Karpas-422 (cell line): ENCODE measurements at places on chromosomes 4 and X. TPM values are rescaled to one million over a fixed set of nuclear protein-coding genes. Genes with fewer than 3 reads are reported as not detected.

DNA sequence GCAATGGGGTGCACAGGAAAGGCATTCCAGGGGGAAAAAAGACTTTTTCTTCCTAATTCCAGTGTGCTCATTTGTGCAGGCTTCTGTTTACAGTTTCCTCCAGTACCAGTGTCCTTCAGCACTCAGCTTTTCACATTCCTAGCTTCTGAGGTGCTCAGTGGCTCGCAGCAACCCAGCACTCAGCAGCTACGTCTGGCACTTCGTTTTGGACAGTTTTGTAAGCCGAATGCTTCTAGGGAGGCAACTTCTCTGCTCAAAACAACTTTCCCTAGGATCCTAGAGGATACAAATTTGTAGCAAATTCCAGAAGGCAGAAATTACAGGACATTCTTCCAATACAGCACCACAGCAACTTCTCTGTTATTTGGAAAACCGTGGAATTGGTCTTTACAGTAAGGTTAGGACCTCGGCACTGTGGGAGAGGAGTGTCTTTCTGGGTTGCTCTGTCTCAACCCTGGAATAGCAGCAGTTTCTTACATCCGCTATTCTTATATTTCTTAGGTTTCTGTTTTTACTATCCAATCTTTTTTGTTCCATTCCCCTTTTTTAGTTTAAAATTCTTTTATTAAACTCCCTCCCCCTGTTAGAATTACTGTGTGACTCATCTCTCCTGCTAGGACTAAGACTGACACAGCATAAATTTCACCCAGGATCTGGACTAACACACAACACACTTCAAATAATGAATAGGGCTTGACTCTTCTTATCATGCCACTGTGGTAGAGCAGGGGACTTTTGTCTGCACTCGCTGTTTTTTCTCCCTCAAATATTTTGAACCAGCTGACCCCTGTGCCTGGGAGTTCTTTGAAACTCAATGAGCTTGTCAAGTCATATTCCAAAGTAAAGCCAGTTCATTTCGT is 1314.7 kb downstream of the FSTL5 start:
- H3K4me3 ChIP-seq: no peak overlapping the region
- no peaks in the 10 kb centered on the region for H3K27me3 ChIP-seq
- DNase-seq: no peak
- no peak overlapping the region for H3K27ac ChIP-seq
- H3K4me1 ChIP-seq: no peaks in the 10 kb centered on the region
- H3K36me3 ChIP-seq: no peaks in the 10 kb centered on the region

DNA sequence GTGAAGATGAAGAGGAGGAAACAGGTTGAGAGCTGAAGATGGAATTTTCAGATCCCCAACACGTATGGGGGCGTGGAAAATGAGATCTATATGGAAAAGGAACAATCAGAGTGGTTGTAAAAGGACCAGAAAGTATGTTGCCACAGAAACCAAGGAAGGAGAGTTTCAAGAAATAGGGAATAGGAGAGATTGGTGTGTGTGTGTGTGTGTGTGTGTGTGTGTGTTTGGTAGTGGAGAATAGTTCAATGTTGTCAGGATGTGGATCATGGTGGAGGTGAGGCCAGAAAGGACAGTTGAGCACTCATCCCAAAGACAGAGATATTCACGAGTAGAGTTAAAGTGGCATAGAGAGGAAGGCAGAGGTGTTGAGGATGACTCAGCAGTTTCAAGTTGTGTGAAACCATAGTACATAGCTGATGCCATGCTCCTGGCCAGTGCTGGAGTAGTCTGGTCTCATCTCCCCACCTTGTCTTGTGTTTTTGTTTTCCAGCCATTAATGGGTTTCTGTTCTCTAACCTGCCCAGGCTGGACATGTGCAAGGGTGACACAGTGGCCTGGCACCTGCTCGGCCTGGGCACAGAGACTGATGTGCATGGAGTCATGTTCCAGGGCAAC is 36.1 kb downstream of the HEPH start:
- H3K27ac ChIP-seq: no peak overlapping the region
- no peaks in the 10 kb centered on the region for H3K4me1 ChIP-seq

DNA sequence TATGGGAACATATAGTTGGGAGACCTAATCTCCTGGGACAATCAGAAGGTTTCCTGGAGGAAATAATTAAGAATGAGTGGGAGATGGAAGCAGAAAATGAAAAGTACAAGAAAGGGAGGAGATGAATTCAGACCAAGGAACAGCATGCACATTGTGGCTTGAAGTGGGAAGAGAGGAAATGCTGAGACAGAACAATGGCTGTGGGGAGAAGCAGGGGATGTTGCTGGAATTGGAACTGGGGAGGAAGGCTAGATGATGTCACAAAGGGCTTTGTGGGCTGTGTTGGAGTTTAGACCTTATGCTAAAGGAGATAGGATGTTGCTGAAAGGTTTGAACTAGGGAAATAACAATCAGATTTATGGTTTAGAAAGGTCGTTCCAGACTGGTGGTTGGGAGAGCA is 119.5 kb upstream of the DIPK2B start:
- H3K27me3 ChIP-seq: no peaks in the 10 kb centered on the region
- no peak overlapping the region for H3K27ac ChIP-seq
- H3K4me1 ChIP-seq: no peaks in the 10 kb centered on the region
- no peaks in the 10 kb centered on the region for H3K36me3 ChIP-seq

DNA sequence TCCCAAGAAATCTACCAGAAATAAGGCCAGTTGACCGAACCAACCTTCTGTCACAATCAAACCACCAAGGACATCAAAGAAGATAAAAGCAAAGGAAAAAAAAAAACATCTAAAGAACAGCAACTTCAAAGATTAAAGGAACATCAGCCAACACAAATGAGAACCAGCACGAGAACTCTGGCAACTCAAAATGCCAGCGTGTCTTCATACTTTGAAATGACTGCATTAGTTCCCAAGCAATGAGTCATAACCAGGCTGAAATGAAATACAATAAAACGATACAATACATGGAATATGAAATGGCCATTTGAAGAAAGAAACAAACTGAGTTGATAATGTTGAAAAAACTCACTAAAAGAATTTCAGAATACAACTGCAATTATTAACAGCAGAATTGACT is 611.6 kb upstream of the GRIA3 start:
- DNase-seq: no peak
- H3K4me1 ChIP-seq: no peaks in the 10 kb centered on the region
- H3K4me3 ChIP-seq: no peak overlapping the region
- H3K27me3 ChIP-seq: no peaks in the 10 kb centered on the region
- no peaks in the 10 kb centered on the region for H3K36me3 ChIP-seq

- no peaks in the 10 kb centered on the region for H3K4me1 ChIP-seq
- DNase-seq: no peak
- no peak overlapping the region for H3K27ac ChIP-seq
- no peak overlapping the region for H3K4me3 ChIP-seq
Observed at GRCh38 chrX:38668771-38669170, 107.4 kb downstream of the TSPAN7 start.

DNA sequence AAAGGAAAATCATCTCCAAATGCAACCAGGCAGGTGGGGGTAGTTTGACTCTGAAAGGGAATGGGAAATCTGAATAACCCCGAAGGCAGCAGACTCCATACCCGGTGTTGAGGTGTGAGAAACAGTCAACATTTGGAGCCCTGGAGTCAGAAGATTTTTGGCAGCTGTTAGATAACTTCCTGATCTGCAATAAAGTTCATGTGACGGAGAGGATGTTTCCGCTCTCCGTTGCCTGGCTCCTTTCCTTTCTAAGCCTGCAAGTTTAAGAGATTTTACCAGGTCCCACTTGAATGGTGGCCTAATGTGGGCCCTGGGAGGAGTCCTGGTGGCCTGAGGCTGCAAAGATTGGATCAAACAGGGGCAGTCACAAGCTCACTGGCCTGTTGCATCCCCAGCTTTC is 27.7 kb downstream of the HAND2 start:
- no peak overlapping the region for H3K27ac ChIP-seq
- peaks cover 8% of the 10 kb centered on the region for H3K4me1 ChIP-seq
- no peak overlapping the region for H3K4me3 ChIP-seq
- no peaks in the 10 kb centered on the region for H3K27me3 ChIP-seq
- no peaks in the 10 kb centered on the region for H3K36me3 ChIP-seq
- DNase-seq: no peak

GRCh38 chrX:139844163-139844562 is 88.7 kb downstream of the ATP11C start:
- no peaks in the 10 kb centered on the region for H3K36me3 ChIP-seq
- DNase-seq: no peak
- H3K4me1 ChIP-seq: peaks cover 21% of the 10 kb centered on the region

DNA sequence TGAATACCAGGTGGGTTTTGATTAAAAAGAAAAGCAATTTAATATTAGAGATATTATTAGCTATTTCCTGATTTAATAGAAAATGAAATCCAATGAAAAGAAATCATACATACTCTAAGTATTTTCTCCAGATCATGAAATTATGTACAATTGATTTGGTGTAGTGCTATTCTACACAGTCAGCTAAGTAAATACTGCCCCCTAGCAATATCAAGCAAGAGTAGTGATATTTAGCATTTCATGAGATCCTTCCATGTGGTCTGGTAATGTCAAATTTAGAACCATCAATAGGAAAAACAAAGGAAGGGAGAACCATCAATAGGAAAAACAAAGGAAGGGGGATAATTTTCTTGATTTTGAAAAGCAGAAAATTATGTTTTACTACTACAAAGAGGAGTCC is 114.6 kb downstream of the TBCK start:
- peaks cover 12% of the 10 kb centered on the region for H3K4me1 ChIP-seq
- no peaks in the 10 kb centered on the region for H3K27me3 ChIP-seq
- no peaks in the 10 kb centered on the region for H3K36me3 ChIP-seq
- H3K4me3 ChIP-seq: no peak overlapping the region

GRCh38 chr4:108244606-108245005 is 75.9 kb upstream of the LEF1 start:
- no peaks in the 10 kb centered on the region for H3K36me3 ChIP-seq
- H3K4me1 ChIP-seq: no peaks in the 10 kb centered on the region
- H3K27me3 ChIP-seq: no peaks in the 10 kb centered on the region
- H3K27ac ChIP-seq: no peak overlapping the region
- no peak for DNase-seq
- no peak overlapping the region for H3K4me3 ChIP-seq

GRCh38 chr4:38610966-38611431 is 53.0 kb upstream of the KLF3 start:
- H3K4me1 ChIP-seq: no peaks in the 10 kb centered on the region
- no peak for DNase-seq

- H3K4me3 ChIP-seq: no peak overlapping the region
- H3K27ac ChIP-seq: no peak overlapping the region
- no peaks in the 10 kb centered on the region for H3K36me3 ChIP-seq
- no peak for DNase-seq
Observed at GRCh38 chrX:53440101-53440500, 5.9 kb upstream of the HSD17B10 start.

DNA sequence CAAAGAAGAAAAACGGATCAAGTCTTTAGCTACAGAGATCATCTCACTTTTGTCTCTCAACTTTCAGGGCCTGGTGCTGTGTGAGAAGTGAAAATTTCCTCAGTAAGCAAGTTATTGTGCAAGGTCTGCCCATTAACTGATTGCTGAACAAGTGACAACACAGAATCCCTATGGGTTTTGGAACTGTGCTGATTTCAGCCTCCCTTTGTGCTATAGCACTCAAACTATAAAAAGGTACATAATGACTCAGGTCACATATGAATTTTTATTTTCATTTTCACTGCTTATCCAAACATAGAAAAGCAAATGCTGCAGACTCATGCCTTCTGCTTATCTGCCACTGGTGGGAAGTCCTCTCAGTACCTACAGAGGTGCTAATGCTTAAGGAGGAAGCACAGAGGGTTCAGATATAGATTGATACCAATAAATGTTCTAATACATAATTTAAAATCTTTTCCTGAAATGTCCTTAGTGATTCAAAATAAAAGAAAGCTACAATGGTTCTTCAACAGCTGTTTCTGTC is 576.2 kb upstream of the CT83 start:
- H3K27me3 ChIP-seq: no peaks in the 10 kb centered on the region
- no peak overlapping the region for H3K4me3 ChIP-seq
- no peaks in the 10 kb centered on the region for H3K36me3 ChIP-seq
- DNase-seq: no peak
- H3K4me1 ChIP-seq: no peaks in the 10 kb centered on the region
- no peak overlapping the region for H3K27ac ChIP-seq

- no peak for DNase-seq
- no peaks in the 10 kb centered on the region for H3K27me3 ChIP-seq
- H3K4me1 ChIP-seq: no peaks in the 10 kb centered on the region
- no peaks in the 10 kb centered on the region for H3K36me3 ChIP-seq
- no peak overlapping the region for H3K4me3 ChIP-seq
- no peak overlapping the region for H3K27ac ChIP-seq
Observed at GRCh38 chr4:151436093-151436518, 27.1 kb downstream of the FHIP1A start.

DNA sequence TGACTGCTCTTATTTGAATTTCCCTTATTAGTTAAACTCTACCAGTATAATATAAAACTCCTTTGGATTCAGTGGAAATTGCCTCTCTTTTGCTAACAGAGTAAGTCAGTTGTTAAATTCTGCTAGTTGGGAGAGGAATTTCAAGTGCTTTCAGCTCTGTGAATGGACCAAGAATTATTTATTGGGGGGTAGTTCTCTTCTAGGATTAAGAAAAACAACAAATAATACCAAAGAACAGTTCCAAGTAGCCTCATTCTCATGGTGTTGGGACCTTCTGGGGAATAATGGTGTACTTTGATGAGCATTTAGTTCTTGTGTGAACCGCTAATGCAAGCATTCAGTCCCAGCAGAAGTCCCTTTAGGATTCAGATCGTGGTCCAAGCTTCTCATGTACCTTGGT is 11.6 kb downstream of the SPARCL1 start:
- H3K27me3 ChIP-seq: no peaks in the 10 kb centered on the region
- no peaks in the 10 kb centered on the region for H3K36me3 ChIP-seq
- H3K4me3 ChIP-seq: no peak overlapping the region

DNA sequence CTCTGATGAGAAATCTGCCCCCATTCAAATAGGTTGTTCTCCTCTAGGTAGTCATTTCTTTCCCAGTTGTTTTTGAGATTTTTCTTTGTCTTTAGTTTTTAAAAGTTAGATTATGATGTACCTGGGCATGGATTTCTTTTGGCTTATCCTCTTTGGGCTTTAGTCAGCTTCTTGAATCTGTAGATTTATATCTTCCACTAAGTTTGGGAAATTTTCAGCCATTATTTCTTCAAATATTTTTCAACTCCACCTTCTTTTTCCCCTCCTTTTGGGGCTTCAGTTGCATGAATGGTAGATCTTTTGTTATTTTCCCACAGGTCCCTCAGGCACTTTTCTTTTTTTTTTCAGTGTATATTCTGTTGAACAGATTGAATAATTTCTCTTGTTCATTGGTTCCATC is 77.3 kb downstream of the JADE3 start:
- no peaks in the 10 kb centered on the region for H3K36me3 ChIP-seq
- H3K4me3 ChIP-seq: no peak overlapping the region
- no peak overlapping the region for H3K27ac ChIP-seq
- H3K27me3 ChIP-seq: no peaks in the 10 kb centered on the region
- no peaks in the 10 kb centered on the region for H3K4me1 ChIP-seq
- DNase-seq: no peak

Gene GPRASP2
- 0.97 and 1.6 TPM in 2 replicates for total RNA-seq

Gene FREM3
- not detected in 2 replicates for total RNA-seq

Gene TNIP2
- 30.6 and 92.0 TPM in 2 replicates for total RNA-seq

Gene AGTR2
- not detected in 2 replicates for total RNA-seq

Gene PDCL2
- not detected in 2 replicates for total RNA-seq

Gene MAGEA8
- total RNA-seq: not detected in 2 replicates

Gene PRKG2
- not detected in 2 replicates for total RNA-seq

Gene FBXL5
- total RNA-seq: 35.6 and 78.2 TPM in 2 replicates

Gene ETDA
- not detected in 2 replicates for total RNA-seq
